ENCODE measurements at places on chromosomes 12 and 14.

GRCh38 chr12:74337951-74338350 lies 199.7 kb upstream of the ATXN7L3B start:
- DNase-seq = peak; percentile 9

DNA sequence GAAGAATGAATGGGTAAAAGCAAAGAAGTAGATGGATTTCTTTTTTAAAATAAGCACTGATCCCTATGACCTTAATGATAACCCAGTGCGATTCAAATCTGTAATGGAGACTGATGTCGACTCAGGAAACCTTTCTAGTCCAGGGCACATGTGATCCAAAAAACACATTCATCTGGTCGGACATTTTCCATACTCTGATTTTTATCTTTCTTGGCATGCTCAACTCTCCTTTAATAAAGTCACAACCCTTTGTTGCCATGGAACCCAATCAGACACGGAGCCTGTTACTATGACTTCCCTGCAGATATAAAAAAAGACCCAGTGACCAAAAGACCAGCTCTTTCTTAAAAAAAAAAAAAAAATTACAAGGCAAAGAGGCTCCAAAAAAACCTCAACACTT lies 27.9 kb downstream of the TMCC3 start:
- DNase-seq = no peak

GRCh38 chr14:24806061-24806678 lies 172.2 kb upstream of the GZMB start:
- peak; percentile 12 for DNase-seq

- DNase-seq = no peak
Observed at GRCh38 chr12:103530307-103531066, 34.7 kb upstream of the C12orf42 start.

DNA sequence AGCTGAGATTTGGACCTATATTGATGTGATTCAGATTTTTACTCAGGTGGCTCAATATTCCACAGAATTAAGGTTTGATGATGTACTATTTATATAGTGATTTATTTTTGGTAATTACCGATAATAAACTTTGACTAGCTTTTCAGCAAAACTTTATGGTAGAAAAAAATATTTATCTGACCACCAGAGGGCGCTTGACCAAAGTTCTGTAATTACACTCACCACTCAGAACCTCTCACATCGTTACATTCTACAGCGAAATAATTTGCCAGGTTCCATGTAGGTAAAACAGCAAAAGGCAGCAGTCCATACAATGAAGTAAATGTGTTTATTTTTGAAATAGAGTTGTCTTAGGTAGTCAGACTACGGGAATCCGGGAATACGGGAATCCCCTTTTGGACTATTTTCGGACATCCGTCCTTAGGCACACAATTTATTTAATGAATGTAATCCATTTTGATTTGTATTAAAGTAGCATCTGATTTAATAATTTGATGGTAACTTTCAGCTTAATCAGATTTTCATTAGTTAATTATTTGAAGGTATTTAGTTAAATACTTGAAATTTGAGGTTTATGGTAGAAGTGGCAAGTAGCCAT lies 143.0 kb upstream of the DDHD1 start:
- DNase-seq = peak; percentile 14

DNA sequence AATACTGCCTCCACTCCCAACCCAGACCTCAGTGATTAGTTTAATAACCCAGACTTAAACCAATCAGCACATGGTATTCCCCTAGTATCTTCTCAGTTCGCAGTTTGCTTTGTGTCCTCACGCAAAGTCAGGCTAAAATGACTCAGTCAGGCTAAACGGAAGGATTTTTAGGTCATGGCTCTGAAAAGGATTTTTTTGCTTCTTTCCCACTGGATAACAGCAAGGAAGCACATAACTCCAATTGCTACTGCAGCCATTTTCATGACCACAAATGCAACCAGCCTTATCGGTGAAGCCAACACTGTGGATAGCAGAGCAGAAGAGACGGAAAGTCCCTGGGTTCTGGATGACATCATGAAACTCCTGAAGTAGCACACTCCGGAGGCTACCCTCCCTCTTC lies 67.7 kb downstream of the ZC3H14 start:
- DNase-seq = no peak

DNA sequence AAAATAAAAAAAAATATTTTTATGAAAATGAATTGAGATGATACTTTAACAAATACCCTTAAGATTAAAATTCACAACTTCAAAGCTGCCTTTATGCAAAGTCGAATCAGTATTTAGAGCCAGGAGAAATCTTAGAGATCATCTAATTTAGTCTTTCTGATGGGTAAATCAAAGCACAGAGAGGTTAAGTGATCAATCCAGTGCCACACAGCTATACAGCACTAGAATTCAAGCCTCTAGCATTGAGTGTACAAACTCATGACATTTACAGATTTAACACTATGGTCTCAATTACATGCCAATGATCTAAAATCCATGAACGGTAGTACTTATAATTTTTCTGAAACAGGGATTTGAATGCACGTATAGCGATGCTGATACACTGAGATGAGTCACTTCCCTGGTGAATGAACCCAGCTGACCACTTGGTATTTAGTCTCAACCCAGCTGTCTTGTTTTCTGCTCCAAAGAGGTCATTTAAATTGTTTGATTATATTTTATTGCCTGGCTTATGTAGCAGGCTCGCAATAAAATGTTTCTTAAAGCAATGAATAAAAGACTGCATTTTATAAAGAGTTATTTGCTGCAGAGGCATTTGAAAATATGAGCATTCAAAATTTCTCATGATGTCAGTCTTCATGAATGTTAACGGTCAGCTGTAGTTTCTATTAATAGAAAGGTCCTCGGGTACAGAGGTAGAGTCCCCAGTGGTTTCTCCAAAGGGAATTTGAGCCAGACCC lies 152.4 kb upstream of the PRICKLE1 start:
- DNase-seq = peak; percentile 27

GRCh38 chr12:102201436-102202061 lies 3.9 kb upstream of the PMCH start:
- no peak for DNase-seq

- no peak for DNase-seq
Observed at GRCh38 chr12:93181409-93181965, 196.2 kb upstream of the NUDT4 start.

DNA sequence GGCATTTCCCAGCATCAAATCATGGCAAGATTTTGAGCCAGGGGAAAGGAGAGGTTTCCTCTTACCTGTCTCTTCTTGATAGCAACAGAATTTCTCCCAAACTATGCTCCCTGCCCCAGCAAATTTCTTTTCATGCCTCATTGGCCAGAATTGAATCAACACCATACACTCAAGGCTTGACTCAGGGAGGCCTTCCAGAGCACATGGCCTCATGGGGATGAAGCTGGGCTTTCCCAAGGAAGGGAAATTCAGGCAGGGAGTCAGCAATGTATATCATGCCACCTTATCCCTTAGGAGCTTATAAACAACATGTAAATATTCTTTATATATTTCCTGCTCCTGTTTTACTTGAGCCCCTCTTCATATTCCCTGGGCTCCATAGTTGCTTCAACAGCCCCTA lies 62.1 kb downstream of the ARF6 start:
- no peak for DNase-seq

DNA sequence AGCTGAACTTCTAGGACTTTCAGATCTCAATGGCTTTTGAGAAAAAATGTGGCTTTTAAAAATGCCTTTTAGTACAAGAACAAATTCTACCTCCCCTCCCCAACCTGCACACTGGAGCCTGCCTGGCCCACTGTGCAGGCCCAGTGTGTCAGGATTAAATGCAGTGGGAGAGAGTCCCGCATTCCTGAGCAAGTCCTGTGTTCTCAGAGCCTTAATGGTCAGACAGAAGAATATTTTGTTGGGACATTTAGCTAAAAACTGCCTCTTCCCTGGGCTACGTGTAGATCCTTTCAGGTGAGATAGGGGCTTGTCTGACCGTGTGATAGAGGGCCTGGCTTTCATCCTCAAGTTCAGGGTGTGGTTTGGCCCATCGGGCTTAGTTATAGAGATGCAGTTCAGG lies 63.1 kb upstream of the ESRRB start:
- DNase-seq = no peak

All from fibroblast of gingiva (primary cell).